ENCODE measurements at places on chromosomes 11 and 22.

DNA sequence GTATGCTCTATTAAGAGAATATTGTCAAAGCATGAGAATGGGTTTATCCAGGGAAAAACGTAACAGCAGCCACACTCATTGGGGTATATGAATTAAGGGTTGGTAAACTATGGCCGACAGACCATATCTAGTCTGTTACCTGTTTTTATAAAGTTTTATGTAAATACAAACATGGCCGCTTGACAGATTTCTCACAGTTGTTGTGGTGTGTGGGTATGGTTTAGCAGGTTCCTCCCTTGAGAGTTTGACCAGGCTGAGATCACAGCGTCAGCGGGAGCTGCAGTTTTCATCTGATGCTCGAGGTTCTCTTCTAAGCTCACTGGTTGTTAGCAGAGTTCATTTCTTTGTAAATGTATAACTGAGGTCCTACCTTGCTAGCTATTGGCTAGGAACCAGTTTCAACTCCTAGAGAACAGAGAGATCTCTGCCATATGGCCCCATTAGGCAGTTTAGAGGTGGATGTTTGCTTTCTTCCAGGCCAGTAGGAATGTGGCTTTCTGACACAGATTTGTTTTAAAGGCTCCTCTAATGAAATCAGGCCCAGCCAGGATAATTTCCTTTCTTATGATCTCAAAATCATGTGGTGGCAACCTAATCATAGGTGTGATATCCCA lies 45.5 kb upstream of the GRIK4 start:
- no peak for DNase-seq

DNA sequence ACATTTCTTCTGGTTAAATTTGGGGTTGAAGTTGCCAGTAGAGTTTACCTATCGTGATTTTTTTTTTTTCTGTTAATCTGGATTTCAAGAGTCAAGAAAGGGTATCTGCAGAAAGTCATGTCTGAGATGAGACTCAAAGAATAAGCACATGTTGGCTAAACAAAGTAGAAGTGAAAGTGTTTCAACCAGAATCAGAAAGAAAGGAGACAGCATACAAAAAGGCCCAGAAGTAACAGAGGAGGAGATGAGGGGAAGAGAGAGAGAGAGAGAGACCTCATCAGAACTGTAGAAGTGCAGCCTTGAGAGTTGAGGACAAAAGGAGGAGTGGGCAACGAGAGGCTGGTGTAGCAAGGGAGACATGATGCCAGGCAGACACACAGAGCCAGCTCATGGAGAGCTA lies 54.9 kb downstream of the SVIP start:
- DNase-seq: no peak

GRCh38 chr11:68315171-68315920 lies 3.0 kb downstream of the LRP5 start:
- peak; percentile 93 for DNase-seq

DNA sequence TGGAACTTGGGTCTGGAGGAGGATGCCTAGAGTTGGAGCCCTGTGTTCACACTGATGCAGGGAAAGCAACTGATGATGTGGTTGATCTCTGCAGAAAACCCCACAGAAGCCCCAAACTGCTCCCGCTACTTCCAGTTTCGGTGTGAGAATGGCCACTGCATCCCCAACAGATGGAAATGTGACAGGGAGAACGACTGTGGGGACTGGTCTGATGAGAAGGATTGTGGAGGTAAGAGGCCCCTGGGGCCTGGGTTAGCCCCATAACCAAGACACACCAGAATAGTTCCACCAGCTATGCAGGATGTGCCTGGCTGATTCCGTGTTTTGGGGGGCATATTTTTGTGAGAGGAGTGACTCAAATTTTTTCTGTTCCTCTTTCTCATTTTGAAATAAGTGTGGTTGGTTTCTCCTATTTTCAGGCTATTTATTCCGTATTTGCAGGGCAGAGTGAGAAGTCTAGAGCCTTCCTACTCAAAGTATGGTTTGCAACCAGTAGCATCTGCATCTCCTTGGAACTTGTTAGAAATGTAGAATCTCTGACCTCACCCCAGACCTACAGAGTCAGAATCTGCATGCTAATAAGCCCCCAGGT lies 137.3 kb upstream of the SORL1-AS1 start:
- no peak for DNase-seq

- DNase-seq: no peak
Measured at GRCh38 chr11:78202733-78203167, 14.0 kb downstream of the USP35 start.

- DNase-seq: no peak
Measured at GRCh38 chr11:69079661-69080256, 31.0 kb downstream of the TPCN2 start.

- DNase-seq: no peak
Measured at GRCh38 chr22:41513391-41513790, 30.9 kb downstream of the POLR3H start.

- DNase-seq: no peak
Measured at GRCh38 chr11:103947546-103947919, 88.9 kb upstream of the DDI1 start.

DNA sequence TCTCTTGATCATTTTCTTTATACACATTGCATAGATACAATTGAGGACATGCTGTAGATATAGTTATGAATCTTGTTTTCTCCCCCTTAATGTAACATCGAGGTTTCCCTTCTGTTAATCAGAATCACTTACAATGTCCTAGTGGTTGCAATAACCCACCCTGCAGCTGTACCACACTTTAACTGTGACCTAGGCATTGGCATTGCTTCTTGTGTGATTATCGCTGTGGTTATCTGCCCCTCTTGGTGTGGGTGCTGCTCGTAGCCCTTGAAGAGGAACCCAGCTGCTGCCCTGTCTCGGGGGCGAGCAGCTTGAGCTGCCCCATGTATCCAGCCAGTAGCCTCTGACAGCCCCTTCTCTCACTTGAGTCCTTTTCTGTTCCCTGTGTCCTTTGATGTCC lies 1.5 kb downstream of the DGAT2 start:
- no peak for DNase-seq

DNA sequence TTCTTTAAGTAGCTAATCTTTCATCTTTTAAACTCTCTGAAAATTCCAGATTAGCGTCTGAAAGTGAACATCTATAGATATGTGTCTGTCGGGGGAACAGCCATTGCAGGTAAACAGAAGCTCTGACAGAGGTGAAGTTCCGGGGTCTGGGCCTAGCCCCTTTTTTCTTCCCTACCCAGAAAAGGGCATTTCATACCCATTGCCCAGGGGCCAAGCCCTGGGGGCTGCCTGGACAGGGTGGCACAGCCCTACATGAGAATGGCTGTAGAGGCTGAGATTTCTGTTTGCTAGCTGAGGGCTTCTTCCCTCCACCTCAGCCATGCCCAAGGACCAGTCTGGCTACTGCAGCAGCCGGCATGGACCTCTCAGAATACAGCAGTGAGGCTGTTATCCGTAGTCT lies 327.0 kb upstream of the PLET1 start:
- no peak for DNase-seq

DNA sequence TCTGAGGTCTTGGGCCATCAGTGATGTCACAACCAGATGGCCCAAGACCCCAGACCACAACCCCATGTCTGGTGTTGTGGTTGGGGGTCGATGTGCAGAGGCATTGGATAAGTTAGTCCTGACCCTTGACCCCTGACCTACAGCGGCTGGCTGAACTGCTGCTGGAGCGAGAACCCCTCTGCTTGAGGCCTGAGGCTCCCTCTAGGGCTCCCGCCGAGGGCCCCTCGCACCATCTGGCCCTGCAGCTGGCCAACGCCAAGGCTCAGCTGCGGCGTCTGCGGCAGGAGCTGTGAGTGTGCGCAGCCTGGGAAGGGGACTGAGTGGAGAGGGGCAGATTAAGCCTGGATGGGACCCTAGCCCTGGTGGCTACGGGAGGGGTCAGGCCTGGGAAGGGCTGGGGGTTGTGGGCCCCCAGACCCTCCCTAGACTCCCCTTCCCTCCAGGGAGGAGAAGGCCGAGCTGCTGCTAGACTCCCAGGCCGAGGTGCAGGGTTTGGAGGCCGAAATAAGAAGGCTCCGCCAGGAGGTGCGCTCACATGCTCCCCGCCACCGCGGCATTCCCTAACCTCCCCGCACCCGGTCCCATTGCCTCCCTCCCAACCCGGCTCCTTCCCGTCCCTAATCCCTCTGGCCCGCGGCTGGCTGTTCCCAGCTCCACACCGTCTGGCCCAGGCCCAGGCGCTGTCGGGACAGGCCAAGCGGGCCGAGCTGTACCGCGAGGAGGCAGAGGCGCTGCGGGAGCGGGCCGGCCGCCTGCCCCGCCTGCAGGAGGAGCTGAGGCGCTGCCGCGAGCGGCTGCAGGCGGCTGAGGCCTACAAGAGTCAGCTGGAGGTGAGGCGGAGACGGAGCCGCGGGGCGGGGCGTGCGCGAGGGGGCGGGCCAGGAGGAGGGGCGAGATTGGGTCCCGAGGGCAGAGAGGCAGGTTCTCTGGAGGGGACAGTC lies 2.1 kb downstream of the CCDC88B start:
- peak; percentile 88 for DNase-seq

DNA sequence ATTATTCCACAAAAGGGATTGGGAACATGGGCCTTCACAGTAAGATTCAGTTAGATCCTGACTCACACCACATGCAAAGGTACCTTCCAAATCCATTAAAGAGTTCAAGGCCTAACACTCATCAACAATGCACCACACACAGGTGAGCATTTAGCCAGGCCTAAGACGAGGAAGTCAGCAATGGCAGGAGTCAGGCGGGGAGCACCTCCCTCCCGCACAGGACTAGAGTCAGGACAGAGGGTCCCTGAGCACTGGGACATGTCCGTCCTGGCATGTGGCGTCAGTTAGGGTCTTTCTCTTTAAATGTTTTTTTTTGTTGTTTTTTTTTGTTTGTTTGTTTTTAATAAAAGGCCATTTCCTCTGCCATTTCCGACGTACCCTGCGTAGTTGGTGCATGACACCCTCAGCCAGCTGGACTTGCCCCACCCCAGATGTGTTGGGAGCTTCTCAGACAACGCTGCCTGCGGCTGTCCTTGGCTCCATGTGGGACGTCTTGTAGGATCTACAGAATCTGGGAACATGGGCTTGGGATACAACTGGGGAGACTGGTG lies 1458.6 kb downstream of the BRD1 start:
- DNase-seq: no peak

- DNase-seq: no peak
Measured at GRCh38 chr11:25587496-25587895, 744.4 kb upstream of the ANO3 start.

DNA sequence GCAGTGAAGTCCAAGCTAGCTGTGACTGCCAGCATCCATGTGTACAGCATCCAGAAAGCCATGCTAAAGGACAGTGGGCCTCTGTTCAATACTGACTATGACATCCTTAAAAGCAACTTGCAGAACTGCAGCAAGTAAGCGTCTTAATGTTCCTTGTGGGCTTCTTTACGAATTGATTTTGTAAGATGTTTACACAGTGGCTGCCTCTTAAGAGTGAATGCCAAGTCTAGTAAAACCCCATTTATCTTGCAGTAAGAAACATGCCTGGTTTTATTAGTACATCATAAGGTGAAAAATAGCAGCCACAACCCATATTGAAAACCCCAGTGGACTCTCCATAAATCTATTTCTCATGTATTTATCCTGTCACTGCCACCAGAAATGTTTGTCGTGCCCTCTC lies 20.5 kb downstream of the POLD3 start:
- DNase-seq: no peak

GRCh38 chr22:22886546-22886945 lies 1.1 kb upstream of the IGLL5 start:
- DNase-seq: no peak

- DNase-seq: no peak
Measured at GRCh38 chr11:133175103-133175502, 357.2 kb downstream of the OPCML start.

DNA sequence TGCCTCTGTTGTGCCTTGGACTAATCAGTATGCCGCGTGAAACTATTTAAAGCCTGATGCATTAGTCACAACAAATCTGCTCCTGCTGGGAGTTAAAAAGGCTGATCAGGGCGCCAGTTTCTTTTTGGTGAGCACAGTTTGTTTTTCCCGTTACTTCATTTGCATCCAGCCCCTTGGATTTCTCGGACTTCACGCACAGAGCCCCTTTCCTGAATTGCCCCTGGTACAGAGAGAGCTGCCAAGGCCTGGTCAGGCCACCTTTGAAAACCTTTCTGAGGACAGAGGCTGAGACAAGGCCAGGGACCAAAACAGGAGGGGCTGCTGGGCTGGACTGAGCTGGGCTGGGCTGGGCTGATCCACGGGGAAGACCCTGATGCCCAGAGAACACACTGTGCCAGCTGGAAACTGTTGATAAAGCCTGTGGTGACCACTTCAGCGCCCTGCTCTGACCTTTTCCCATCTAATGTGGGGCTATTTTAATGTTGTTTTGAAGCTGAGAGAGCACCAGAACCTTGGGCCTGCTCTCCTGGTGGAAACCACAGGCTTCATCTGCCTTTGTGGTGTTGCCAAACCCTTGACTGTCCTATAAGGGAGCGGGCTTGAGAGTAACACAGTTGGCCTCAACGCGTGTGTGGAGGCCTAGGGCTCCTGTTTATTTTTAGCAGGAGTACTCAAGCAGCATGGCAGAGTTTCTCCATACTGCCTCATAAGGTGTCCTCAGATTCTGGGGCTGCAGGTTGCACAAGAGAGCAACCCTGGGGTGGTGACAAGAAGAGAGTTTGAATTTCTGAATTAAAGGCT lies 44.2 kb downstream of the NAV2 start:
- no peak for DNase-seq

DNA sequence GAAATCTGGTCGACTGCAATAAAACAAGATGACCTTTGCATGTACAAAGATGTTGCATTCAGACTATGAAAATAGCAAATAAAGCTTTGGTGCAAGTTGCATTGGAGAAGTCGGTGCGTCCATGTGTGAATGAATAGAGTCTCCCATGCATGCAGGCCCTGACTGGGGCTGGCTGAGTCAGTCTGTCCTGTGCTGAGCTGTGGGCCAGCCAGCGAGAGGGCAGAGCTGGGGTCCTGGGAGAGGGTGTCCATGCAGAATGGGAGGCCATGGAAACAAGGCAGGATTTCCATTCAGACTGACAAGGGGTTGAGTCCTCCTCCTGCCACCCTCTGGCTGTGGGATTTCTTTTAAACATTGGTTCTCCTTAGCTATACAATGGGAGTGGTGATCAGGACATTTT lies 2.3 kb upstream of the CRYBB3 start:
- DNase-seq: no peak

DNA sequence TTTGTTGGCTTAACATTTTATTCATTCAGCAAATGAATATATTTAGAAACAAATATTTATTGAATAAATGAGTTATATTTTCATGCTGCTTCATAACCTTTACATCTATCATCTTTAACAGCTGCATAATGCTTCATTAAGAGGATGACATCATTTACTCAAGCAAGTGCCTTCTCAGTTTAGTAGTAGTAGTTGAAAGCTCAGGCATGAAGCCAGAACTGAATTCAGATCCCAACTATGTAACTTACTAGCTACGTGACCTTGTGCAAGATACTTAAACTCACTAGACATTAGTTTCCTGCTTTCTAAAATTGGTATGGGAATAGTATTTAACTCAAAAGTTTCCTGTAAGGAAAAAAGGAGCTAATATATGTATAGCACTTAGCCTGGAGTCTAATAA lies 90.3 kb downstream of the TMPRSS5 start:
- DNase-seq: no peak

DNA sequence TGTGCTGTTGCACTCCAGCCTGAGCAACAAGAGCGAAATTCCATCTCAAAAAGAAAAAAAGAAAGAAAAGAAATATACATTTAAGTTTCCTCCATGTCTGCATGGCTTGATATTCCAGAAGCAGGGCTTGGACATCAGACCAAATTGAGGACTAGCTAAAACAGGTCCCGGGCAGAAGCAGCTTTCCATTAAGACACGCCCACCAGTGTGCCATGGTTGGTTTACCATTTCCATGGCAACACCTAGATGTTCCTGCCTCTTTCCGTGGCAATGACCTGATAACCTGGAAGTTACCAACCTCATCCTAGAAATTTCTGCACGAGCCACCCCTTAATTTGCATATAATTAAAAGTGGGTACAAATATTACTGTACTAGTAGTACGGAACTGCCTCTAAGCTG lies 111.3 kb downstream of the NAT10 start:
- DNase-seq: no peak
